Transverse colon (tissue), 4 donors: ENCODE measurements at places on chromosomes 6 and 20. TPM values are rescaled to one million over a fixed set of nuclear protein-coding genes. Genes with fewer than 3 reads are reported as not detected.

- DNase-seq: no peak
Measured at GRCh38 chr6:134846865-134847264, 103.0 kb downstream of the ALDH8A1 start.

RHAG gene
- not detected for total RNA-seq

TCP11 gene
- not detected for total RNA-seq

LRRN4 gene
- not detected for total RNA-seq

TRIM26 gene
- total RNA-seq: 19.5 TPM

- DNase-seq: no peak
Measured at GRCh38 chr20:25018841-25019240, 26.3 kb upstream of the APMAP start.

ME1 gene
- 36.6 TPM for total RNA-seq

DNA sequence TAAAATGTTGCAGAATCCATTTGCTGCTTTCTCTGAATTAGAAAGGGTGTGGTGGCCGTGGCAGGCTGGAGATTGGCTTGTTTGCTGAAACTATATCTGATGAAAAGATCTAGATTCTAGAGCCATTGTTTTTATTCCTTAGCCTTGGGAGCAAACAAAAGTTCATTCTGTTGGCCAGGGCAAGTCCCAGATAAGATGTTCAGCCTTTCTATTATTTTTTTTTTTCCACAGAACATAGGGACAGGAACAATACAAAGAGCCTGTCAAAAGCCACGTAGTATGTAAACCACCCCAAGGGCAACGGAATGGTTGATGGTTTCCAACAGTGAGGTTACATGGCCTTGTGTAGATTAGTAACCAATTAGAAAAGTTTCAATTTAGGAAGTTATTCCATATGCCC lies 119.9 kb upstream of the SLC22A16 start:
- DNase-seq: no peak

GRCh38 chr6:134447883-134448387 lies 130.0 kb upstream of the SGK1 start:
- no peak for DNase-seq

FILIP1 gene
- total RNA-seq: 7.0 TPM

CUL9 gene
- total RNA-seq: 54.5 TPM

- no peak for DNase-seq
Measured at GRCh38 chr6:95280686-95281273, 296.6 kb upstream of the MANEA start.

DEFB118 gene
- not detected for total RNA-seq

- DNase-seq: no peak
Measured at GRCh38 chr6:45965007-45965406, 50.7 kb downstream of the CLIC5 start.

RAD21L1 gene
- not detected for total RNA-seq

TP53TG5 gene
- 0.14 TPM for total RNA-seq

BANF2 gene
- total RNA-seq: not detected

MUC22 gene
- not detected for total RNA-seq

DNA sequence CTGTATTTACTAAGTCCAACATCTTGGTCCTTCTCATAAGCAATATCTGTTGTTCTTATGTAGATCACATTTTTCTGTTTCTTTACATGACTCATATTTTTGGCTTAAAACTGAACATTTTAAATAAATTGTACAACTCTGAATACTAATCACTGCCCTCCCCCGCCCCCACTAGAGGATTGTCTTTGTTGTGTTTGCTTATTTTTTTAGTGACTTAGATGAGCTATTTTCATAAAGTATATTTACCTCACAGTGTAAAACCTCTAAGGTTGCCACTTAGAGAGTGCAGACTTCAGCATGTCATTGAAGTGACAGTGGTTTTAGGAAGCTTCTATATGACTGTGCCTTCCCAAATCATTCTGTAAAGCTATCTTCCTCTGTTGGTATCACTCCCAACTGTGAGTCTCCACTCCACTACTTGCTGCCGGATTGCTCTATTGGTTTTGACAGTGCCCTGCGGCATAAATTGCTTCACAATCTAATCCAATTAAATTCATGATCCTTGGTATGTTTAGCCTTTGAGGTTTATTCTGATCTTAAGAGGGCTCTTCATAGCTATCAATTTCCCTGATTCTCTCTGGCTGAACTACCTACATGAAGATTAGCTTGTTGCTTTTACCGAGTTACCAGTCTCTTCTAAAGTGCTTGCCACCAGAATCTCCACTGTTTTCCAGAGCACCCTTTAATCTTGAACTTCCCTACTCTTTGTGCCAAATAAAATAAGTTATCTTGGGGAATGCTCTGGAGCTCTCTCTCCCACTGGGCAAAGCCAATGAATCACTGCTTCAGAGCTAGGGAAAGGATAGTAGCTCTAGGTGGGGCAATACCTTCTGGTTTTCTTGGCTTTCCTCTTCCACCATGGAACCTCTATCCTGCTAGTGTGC lies 33.0 kb downstream of the SPTLC3 start:
- DNase-seq: no peak

LGSN gene
- total RNA-seq: 2.4 TPM

GRCh38 chr6:121382467-121383121 lies 48.3 kb upstream of the TBC1D32 start:
- peak; percentile 87 for DNase-seq

GRCh38 chr6:52691718-52692117 lies 20.8 kb downstream of the TMEM14A start:
- DNase-seq: no peak

TMEM74B gene
- 4.0 TPM for total RNA-seq

ARG1 gene
- total RNA-seq: not detected

TENT5A gene
- total RNA-seq: 38.1 TPM

GRCh38 chr20:24473435-24474223 lies 4.2 kb downstream of the SYNDIG1 start:
- no peak for DNase-seq

DNA sequence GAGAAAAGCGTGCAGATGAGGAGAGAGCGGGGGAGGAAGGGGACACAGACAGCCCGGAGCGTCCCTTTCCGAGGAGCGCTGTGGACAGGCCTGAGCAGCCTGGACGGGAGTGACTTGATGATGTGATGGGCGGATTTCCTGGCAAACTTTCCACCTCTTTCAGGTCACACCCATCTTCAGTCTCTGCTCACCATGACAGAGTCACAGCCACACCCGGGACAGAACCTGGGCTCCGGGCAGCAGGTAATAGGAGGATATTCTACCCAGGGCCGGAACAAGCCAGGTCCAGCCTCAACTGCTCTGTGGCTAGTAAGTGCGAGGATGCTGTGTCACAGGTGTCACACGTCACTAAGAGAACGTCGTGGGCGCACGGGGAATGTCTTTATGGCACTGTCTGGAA lies 84.3 kb downstream of the THBS2 start:
- DNase-seq: no peak

DNA sequence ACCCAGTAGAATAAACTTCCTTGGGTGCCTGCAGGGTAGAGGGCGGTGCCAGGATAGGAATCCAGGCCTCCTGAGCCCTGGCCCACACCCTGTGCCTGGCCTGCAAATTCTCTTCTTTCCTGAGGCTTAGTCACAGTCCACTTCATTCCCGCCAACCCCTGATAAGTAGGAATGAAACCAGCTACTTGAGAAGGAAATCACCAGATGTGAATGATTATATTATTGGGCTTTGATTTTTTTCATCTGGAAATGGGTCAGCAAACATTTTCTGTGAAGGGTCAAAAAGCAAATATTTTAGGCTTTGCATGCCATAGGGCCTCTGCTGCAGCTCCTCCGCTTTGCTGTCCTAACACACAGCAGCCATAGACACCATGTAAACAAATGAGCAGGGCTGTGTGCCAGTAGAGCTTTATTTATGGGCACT lies 50.2 kb downstream of the STK35 start:
- no peak for DNase-seq

DNA sequence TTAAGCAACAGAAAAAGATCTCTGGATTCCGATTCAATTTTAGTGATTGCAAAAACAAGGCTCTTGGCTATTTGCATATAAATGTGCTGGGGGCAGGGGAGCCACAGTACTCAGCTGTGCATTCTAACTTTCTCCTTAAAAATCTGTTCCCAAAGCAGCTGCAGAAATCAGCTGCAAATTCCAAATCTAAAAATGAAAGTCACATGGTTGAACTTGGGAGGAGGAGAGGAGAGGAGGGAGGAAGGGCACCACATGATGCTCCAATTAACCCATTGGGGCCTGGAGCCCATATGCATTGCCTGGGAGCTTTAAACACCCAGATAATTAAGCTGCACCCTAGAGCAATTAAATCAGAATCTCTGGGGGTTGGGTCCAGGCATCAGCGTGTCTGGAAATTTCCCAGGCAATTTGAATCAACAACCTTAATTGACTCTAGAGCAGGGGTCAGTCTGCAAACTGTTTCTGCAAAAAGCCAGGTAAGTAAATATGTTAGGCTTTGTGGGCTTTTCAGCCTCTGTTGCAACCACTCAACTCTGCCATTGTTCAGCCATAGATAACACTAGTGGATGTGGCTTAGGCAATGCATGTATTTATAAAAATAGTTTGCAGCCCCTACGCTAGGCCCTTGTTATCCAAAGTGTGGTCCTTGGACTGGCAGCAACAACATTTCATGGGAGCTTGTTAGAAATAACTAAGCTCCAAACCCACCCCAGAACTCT lies 508.1 kb downstream of the KIF16B start:
- DNase-seq: no peak

DNA sequence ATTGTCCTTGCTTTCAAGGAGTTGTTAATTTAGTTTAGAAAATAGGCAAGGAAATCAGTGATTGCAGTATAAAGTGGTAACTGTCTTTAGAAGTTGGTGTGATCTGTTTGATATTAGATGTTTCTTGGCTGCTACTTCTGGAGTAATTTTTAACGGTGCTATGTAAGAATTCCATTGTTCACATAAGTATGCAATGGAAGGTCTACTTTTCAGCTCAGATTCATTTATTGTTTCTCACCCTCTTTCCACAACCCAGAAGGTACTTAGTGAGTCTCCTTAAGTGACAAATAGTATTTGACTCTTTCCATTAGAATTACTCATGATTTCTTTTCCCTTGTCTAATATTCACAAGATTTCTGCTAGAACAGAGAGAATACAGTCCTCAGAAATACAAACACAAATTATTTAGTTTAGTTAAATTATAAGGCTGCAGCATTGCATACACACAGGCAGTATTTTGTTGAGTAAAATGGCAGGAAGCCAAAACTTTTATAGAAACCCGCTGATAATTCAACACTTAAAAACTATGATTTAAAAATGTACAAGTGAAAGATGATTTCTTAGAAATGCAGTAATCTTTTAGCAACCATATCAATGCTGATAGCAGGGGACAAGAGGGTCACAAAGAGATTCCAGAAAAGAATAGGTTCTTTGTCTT lies 554.3 kb downstream of the CD109 start:
- DNase-seq: no peak

DNA sequence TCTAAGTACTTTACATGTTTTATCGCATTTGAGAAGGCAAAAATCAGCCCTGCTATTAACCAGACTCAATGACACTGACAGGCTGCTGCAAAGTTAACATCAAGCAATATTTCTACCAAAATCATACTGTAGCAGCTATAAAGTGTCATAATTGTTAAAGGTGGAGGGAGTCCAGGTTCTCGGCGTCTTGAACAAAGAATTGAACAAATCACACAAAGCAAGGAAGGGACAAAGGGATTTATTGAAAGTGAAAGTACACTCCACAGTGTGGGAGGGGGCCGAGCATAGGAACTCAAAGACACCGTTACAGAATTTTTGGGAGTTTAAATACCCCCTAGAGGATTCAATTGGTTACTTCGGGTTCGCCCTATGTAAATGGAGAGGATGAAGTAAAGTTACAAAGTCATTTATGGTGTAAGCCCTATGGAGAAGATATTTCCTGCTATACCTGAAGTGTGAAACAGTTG lies 12.9 kb upstream of the ZNF391 start:
- DNase-seq: no peak

GRCh38 chr6:63936399-63936798 lies 300.8 kb downstream of the PHF3 start:
- no peak for DNase-seq

DNA sequence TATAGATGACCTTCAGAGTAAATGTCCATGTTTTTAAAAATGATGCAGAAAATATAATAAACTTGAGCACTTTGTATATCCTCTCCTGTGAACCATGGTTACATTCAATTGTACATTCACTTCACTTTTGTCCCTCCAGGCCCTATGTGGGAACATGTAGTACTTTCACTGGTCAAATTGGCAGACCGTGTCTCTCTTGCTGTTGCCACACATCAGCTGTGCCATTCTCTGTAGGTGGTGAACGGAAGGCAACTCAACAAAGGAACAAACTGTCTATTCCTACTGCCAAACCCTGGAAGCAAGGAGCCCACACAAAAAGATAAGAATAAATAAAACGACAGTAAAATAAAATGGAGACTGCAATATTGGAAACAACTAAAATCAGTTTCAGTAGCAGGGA lies 2.0 kb downstream of the ROS1 start:
- no peak for DNase-seq

DNA sequence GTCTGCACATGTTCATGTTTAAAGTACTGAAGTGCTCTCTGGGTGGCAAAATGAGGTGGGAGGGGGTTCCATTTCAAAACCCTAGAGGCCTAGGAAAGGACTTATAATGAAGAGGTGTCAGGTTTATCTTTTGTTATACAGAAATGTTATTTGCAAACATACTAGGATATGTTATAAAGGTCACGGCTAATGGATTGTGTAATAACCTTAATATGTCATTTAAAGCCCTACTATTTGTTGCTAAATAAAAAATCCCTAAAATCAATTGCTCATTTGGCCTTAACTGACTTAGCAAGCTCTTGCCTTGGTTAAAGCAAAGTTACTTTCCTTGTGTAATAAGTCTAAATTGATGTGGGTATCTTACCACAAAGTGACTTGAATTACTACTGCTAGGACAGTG lies 8.8 kb downstream of the NKX2-4 start:
- DNase-seq: no peak

DNA sequence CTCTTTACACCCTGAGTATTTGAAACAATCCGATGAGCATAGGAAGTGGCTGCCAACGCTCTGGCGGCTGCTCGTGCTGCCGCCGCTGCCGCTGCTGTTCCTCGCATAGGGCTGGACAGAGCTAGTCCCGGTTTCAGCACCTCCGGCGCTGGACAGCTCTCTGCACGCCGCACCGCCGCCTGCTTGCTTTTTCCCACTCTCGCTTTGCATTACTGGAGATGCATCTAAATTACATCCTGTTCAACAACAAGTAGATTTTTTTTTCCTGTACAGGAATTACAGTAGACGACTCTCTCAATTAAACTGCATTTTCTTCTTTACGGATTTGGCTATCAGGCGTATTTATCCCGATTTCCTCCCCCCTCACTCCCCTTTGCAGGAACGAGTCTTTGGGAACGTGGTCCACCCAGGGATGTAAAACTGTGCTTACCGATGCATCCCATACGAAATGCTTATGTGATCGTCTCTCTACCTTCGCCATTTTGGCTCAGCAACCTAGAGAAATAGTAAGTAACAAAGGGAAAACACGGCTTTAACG lies 563.8 kb downstream of the LMBRD1 start:
- peak; percentile 63 for DNase-seq

- DNase-seq: peak; percentile 44
Measured at GRCh38 chr6:39266375-39266774, 37.1 kb upstream of the KCNK5 start.

C20orf96 gene
- 3.0 TPM for total RNA-seq

GRCh38 chr6:18861204-18861603 lies 474.1 kb downstream of the RNF144B start:
- no peak for DNase-seq

ZBTB9 gene
- 2.2 TPM for total RNA-seq

SLC22A23 gene
- 131 TPM for total RNA-seq

- peak; percentile 47 for DNase-seq
Measured at GRCh38 chr6:43803783-43804549, 34.0 kb downstream of the VEGFA start.
